Bronchial epithelial cell (primary cell): ENCODE measurements at places on chromosomes 6 and 20.

DNA sequence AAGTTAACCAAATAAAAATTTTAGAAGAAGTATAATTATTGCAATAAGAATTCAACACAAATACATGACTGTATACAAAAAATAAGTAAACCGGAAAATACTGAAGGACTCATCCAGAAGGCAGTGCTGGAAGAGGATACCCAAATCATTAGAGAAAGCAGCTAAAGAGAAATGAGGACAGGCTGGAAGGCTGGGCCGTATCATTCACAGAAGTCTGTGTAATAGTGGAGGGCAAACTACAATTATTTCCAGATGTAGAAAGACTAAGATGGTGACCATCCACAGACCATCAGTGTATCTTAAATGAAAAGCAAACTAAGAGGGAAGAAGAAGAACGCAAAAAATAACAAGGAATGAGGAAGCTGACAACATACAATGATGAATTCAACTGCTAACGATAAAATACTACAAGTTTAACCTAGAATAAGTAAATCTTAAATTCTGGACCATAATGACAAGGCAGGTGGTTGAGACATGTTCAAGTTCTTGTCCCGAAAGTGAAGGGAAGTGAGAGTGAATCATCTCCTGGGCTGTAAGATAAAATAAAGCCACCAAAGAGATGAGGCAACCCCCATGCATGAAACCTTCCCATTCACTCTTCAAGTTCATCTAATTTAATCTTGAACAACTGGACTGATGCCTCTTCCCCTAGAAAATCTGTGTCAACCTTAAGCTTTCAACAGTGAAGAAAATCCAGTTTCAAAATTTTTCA is 71.5 kb downstream of the SLC23A2 start:
- peak; percentile 34 for DNase-seq

DNA sequence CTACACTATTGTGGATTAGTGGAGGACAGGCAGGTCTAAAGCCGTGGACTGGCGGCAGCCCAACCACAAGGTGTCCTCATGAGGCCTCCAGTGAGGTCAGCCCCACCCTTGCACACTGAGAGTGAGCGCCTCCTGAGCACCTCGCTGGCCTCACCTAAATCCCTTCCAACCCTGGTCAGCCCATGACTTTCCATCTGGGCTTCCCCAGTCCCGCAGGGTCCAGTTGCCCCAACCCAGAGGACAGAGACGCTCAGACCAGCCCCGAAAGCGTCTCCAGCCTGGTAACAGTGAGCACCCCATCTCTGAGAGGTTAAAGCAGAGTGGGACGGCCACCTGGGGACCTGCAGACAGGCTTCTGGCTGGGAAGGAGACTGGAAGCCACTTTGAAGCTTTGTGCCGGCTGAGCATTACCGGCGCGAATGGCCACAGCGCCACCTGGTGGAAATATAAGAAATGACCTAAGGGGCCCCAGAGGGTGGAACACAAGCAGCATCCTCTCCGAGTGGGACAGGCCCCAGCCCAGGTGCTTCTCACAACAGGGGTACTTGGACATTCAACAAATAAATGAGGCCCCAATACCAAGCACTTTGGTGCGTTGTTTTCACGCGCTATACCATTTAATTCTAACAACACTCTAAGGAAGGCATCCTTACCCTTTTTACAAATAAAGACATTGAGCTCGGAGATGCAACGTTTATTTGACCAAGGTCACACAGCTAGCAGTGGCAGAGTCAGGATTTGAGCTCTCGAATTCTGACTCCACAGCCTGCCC is 65.7 kb upstream of the TOP1 start:
- peak; percentile 37 for DNase-seq

DNA sequence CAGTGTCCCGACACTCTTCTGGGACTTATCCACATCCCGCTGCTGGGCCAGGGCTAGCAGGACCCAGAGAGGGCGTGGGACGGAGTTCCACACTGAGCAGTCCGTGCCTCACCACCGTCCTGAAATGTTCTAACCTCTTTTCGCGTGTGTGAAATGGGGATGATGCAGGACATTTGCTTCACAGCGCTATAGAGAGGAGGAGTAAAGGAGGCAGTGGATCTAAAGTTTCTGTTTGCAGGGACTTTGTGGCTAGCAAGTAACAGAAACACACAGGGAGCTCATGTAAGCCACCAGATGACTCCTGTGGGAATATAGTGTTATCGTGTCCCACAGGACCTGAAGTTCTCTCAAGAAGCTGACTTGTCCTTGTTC is 634 bp downstream of the ITPA start:
- peak; percentile 5 for DNase-seq

DNA sequence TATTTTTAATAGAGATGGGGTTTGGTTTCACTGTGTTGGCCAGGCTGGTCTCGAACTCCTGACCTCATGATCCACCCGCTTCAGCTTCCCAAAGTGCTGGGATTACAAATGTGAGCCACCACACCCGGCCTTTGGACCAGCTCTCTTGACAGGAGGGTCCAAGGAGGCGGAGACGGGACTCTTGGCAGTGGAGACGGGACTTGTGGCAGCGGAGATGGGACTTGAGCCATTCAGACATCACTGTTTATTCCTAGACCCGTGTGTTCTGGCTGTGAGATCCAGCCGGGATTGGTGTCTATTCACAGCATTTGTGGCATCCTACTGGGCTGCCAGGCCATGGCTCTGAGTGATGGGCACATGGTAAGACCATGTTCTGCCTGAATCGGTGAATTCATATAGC is 25.6 kb downstream of the PRPF6 start:
- no peak for DNase-seq

GRCh38 chr20:63976980-63977738 is 2.3 kb downstream of the SAMD10 start:
- no peak for DNase-seq

DNA sequence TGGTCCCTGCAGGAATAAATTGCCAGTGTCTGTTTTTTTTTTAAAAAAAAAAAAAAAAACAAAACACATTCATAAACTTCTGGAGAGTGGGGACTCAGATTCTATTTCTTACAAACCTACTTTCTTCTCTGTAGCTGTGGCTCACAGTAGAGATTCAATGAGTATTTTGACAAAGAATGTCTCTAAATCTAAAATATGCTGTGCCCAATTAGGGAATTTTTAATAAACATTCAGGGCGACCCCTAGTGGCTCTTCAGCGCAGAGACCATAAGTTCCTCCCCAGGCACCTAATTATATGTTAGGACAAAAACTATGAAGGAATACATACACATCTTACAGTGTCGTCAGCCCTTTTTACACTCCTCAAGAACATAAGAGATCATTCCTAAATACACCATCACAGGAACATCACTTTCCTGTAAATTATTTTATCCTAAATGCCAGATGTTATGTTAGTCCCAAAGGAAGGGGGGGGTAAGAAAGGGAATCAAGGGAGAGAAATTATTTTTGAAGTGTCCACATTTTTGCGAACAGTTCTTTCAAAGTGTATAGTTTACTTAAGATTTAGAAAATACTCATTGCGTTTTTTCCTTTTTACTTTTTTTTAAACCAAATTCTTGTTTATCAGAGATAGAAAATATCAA is 21.8 kb upstream of the NAA20 start:
- DNase-seq: peak; percentile 47

- no peak for DNase-seq
Observed at GRCh38 chr6:67896476-67896875, 738.6 kb upstream of the ADGRB3 start.

GRCh38 chr20:16846006-16846405 is 97.8 kb downstream of the OTOR start:
- DNase-seq: no peak

- DNase-seq: no peak
Observed at GRCh38 chr6:129673748-129674147, 36.2 kb downstream of the ARHGAP18 start.

DNA sequence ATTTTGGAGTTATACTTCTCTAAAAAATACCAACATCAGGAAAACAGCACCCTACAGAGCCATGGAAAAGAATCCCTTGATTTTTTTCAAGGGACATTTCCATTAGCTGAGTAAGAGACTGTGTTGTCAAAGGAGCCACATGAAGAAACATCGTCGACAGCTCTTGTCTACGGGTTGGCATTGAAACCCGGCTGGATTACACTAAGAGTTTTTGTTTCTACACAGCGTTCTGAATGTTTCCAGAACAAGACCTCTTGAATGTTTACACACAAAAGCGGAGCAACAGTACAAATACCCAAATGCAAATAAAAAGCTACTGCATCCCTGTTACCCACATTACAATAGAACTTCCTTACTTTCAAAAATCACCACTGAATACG is 2.4 kb upstream of the MYLK4 start:
- no peak for DNase-seq
